ENCODE measurements at places on chromosomes 11 and 22.

DNA sequence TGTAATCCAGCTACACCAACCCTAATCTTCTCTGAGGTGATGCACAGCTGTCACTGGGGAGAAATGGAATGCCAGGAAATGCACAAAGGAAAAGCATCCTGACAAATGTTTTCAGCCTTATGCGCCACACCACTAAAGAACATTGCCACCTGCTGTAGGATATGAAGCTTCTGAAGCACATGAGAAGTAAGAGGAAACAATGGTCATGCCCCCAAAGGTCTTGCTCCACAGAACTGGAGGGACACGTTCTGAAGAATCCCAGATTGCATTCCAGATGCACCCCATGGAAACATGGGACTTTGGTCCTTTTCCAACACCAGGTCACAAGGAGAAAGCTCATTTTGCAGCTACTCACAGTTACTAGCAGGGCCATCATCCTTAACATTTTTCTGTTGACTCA is 48.7 kb upstream of the ZBED5 start:
- peak; percentile 40 for DNase-seq

GRCh38 chr11:21567645-21568290 is 625.1 kb upstream of the ANO5 start:
- DNase-seq, result no peak

GRCh38 chr11:109940816-109941215 is 152.4 kb upstream of the ZC3H12C start:
- DNase-seq, result no peak

GRCh38 chr11:131591051-131591461 is 220.6 kb downstream of the NTM start:
- peak; percentile 35 for DNase-seq

- DNase-seq, result no peak
Measured at GRCh38 chr11:124859171-124859570, 6.1 kb upstream of the ROBO3 start.

DNA sequence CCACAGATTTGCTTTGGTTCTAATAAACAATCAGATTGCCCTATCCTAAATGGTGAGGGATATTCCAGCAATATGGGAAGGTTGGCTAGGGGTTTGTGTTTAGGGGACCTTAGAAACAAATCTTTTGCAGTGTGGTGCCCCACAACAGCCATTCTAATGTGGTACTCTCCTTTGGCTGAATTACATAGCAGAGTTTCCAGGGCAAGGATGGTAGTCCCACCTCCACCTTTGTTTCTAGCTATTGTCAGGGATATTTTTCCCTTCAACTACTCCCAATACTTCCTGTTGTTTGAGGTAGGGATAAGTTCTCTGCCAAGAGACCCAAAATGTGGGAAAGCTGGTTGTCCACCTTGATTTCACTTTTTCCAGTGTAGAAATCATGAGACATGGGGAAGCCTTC is 494.7 kb upstream of the CHORDC1 start:
- DNase-seq, result no peak

DNA sequence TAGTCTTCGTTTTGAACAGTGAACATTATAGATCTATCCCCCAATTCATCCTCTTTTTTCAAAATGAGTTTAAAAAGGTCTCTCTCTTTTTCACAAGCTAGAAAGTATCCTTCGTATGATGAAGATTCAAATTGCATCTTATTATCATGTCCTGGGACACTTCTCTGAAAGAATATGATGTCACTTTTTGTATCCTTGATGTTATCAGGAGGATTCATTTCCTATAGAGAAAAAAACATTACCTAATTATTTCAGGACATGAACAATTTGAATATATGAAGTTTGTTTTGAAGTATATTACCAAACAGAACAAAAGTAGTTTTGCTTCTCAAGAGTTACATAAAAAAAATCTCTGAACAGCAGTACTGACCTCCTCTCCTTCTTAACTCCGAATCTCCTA is 20.3 kb downstream of the IL18 start:
- no peak for DNase-seq

GRCh38 chr22:31344578-31345330 is 1.4 kb downstream of the PATZ1 start:
- DNase-seq, result peak; percentile 79

- peak; percentile 93 for DNase-seq
Measured at GRCh38 chr11:64185175-64185692, 737 bp upstream of the STIP1 start.

DNA sequence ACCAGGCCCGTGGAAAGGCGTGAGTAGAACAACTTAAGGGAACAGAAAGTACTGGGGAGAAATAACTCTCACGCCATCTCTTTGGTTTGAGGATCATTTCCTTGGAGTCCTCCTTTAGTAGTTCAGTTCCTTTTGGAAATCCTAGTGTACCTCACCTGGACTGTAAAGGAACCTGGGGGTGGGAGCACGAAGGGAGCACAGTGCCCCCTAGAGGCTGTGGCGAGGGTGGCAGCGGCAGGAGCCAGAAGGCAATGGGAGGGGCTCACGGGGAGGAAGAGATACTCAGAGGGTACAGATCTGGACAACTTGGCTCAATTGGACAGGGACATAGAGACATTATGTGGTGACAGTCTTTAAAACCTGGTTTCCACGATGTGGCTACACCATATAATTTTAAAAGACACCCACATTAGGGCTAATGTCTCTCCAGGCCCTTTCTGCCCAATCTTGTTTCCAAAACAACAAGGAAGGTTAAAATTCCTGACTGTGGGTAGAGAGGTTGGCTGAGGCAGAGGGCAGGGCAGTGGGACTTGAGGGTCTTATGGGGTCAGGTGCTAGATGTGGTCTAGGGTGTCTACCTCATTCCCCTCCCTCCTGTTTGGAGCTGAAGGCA is 87.0 kb downstream of the CSNK2A3 start:
- no peak for DNase-seq

GRCh38 chr22:19129871-19130270 is 1.2 kb upstream of the TSSK2 start:
- no peak for DNase-seq

GRCh38 chr11:121807051-121807450 is 309.0 kb downstream of the BLID start:
- no peak for DNase-seq

DNA sequence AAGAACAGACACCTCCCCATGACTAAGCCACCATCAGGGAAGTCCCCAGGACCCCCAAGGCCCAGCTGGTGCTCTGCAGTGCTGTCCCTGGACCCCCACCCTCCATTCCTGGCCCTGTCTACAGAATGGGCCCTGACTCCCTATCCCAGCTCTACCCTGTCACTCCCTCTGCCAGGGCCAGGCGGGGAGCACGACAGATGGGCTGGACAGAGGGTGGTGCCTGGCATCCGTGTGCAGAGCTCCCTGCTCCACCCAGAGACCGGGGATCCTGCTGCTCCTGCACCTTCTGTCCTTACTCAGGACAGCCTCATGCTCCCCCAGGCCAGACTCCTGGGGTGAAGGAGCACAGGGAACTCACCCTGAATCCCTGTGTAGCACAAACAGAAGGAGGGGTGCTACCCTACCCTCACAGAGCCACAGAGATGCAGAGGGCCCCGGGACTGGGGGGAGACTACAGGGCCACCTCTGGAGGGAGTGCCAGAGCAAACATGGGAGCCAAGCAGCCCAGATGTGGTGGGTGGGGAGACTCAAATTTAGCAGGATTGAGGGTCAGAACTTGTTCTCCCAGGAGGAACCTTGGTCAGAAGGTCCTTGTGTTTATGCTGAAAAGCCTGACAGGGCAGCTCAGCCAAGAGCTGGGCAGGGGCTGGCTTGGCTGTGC is 2.0 kb downstream of the ARVCF start:
- no peak for DNase-seq

DNA sequence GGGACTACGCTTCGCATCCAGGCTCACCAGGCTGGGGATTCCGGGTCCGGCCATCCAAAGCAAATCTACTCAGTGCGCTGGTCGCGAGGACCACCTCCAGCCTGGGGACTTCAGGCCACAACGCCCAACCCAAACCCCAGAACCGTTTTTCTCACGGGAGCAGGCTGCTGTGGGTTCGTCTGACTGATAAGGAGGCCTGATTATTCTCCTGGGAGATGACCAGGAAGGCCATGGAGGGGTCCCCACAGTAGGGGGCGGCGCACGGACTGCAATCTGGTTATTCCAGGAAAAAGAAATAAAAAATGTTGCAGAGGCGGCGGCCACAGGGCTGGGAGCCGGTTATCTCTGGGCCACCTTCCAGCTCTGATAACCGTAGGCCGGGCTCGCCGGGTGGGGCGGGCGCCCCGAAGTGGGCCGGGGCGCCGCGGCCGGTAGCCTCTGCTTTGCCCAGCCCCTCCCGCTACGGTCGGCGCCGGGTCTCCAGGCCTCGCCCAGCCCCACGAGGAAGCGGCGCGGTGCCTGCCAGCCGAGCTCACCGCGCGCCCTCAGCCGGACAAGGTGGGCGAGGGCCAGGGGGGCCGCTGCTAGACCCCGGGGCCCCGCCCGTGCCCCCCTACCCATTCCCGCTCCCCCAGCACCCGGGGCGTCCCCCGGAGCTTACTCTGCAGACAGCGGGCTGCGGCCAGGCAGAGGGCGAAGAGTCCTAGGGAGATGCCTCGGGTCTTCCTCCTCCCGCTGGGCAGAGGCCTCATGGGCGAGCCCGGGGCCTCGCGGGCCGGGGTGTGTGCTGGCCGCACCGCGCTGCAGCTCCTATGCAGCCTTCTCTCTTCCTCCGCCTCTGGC is 446 bp downstream of the VSTM5 start:
- DNase-seq, result peak; percentile 29

DNA sequence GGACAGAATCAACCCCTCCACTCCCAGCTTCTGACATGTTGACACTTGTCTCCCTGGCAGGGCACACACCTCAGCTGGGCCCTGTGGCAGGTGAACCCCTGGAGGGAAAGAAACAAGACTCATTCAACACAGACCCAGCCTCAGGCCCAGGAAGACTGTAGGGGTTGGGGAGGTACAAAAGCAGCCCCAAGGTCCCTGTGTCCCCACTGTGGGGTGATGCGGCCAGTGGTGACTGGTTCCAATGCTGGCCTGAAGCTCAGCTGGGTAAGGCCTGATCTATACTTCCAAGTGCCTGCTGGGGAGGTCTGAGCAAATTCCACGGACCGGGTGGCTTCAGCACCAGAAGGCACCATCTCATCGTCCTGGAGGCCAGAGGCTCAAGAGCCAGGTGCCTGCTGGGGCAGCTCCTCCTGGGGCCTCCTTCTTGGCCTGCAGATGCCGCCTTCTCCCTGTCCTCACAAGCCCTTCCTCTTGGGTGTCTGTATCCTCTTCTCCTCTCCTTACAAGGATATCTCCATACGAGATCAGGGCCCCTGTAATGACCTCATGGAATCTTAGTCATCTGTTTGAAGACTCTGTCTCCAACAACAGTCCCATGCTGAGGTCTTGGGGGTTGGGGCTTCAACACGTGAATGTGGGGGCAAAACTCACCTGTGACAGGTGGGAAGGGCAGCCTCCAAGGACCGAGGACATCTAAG is 1492.1 kb downstream of the BRD1 start:
- DNase-seq, result no peak

DNA sequence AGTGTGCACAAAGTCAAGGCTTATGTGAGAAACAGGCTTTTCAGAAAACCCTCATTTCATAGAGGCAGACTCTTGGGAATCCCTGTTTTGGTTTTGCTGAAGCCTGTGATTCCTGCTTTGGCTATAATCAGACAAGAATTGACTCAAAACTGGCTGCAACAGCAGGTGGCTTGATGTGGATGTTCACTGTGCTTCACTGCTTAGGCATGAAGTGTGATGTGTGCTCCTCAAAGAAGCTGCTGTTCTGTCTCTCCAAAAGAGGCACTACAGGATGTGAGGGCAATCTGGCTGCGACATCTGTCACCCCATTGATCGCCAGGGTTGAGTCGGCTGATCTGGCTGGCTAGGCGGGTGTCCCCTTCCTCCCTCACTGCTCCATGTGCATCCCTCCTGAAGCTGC is 103.5 kb downstream of the C11orf58 start:
- no peak for DNase-seq

- DNase-seq, result no peak
Measured at GRCh38 chr11:4619514-4619913, 11.5 kb upstream of the TRIM68 start.

DNA sequence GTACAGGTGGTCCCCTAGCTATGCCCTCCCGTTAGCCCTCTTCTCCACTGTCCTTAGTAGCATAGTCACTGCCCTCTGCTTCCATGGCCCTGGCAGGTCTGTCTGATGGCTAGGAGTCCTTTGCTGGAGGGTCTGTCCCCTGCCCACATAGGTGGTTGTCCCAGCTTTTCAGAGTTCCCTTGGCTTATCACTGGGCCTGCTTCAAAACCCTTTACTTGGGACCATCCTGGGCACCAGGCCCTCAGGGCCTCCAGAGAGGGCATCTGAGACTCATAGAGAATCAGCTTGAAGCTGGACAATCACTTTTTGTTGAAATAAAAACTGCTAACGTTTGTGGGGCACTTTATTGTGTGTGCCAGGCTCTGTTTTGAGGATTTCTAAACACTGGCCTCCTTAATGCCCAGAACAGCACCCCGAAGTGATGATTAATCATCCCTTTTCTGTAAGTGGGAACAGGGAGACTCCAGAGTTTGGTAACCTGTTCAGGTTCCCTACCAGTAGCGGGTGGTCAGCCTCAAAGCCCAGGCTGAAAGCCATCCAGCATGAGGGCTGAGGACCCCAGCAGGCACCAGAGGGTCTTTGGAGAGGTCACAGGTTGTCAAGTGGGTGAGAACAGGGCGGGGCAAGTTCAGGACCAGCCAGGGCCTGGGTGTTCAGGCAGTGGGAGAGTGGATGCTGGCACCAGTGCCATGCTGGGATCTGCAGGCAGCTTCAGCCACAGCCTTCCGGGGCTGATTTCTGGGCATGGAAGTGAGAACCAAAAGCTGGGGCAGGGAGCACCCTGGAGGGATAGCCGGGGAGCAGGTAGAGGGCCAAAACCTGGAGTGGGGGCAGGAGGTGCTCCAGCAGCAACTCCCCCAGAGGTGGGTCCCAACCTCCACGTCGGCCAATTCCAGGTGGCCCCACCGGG is 495 bp upstream of the KCNK4 start:
- no peak for DNase-seq

DNA sequence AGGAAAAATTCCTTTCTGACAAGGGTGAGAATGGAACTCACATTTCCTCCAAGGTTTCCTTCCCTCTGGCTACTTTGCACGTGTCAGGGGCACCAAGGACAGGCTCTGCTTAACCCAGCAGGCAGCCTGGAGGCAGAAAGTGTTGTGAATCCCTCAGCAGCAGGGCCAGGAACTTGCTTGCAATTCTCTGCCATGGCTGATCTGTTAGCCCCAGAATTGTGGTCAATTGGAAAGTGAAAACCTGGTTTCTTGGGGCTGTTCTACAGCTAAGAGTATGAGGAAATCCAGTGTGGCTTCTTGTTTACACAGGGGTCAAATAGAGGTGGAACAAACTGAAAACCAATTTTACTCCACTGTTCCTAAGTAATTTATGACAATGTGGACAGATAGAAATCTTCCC is 38.3 kb upstream of the CEP295 start:
- DNase-seq, result no peak

- DNase-seq, result peak; percentile 66
Measured at GRCh38 chr22:17922925-17923903, 101.1 kb downstream of the MICAL3 start.

All from muscle of leg (tissue), 16 donors.